Astrocyte (in vitro differentiated cells and primary cell): ENCODE measurements at places on chromosomes 7 and 10. TPM values are rescaled to one million over a fixed set of nuclear protein-coding genes. Genes with fewer than 3 reads are reported as not detected.

GRCh38 chr10:13268841-13269240, 31.0 kb downstream of the PHYH start:
- H3K4me1 ChIP-seq = no peaks in the 10 kb centered on the region
- H3K27me3 ChIP-seq = peaks cover 8% of the 10 kb centered on the region
- H3K27ac ChIP-seq = no peak overlapping the region
- DNase-seq = no peak
- no peak overlapping the region for H3K4me3 ChIP-seq

DNA sequence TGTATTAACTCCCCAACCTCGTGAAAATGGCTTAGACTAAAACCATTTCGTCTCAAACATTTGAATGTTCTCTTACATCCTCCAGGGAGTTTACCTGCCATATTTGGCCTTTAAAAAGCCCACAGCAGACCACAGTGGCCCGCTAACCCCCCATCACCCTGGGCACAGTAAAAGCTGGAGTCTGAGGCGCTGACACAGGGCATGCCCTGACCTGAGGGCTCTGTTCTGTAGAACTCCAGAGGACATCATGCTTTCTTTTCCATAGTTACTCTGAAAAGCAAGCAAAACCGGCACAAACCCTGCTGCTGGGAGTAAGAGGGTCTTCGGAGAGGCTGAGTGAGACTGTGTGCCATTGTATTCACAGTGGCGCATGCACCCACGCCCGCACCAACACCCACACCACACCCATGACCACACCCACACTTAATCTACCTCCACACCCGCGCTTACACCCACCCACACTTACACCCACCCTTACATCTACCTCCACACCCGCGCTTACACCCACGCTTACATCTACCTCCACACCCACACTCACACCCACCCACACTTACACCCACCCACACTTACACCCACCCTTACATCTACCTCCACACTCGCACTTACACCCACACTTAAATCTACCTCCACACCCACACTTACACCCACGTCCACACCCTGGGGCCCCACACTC, 32.1 kb downstream of the LRRC27 start:
- H3K4me1 ChIP-seq = no peaks in the 10 kb centered on the region
- peak; percentile 71 for DNase-seq
- H3K4me3 ChIP-seq = no peak overlapping the region
- H3K27ac ChIP-seq = no peak overlapping the region
- no peaks in the 10 kb centered on the region for H3K27me3 ChIP-seq

GRCh38 chr7:122790591-122790990, 87.9 kb upstream of the RNF148 start:
- no peaks in the 10 kb centered on the region for H3K27me3 ChIP-seq
- no peaks in the 10 kb centered on the region for H3K4me1 ChIP-seq
- no peak overlapping the region for H3K27ac ChIP-seq

The MACC1 gene
- 0.19 and 2.0 TPM in 2 replicates for total RNA-seq

DNA sequence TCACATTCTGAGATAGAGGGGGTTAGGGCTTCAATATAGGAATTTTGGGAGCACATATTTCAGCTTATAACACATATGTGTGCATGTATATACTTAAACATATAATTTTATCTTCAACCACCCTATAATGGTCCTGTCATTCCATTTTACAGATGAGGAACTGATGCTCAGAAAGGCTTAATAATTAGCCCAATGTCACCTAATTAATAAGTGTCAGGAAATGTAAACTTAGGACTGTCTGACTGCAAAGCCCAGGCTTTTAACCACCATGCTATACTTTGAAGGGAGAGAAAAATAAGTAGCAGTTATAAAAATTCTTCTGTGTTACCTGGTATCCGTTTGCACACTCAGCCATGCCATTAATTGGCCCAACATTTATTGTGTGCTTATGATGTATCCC, 172.6 kb downstream of the SKIDA1 start:
- peaks cover 6% of the 10 kb centered on the region for H3K4me1 ChIP-seq
- H3K4me3 ChIP-seq = no peak overlapping the region
- no peaks in the 10 kb centered on the region for H3K27me3 ChIP-seq
- H3K36me3 ChIP-seq = no peaks in the 10 kb centered on the region
- DNase-seq = no peak

GRCh38 chr7:30652132-30652531, 30.1 kb downstream of the CRHR2 start:
- no peaks in the 10 kb centered on the region for H3K36me3 ChIP-seq
- H3K27me3 ChIP-seq = no peaks in the 10 kb centered on the region
- no peak overlapping the region for H3K4me3 ChIP-seq
- no peak for DNase-seq
- no peaks in the 10 kb centered on the region for H3K4me1 ChIP-seq

The PDSS1 gene
- total RNA-seq = 7.1 and 9.6 TPM in 2 replicates

- peaks cover 13% of the 10 kb centered on the region for H3K4me1 ChIP-seq
- no peak for DNase-seq
- H3K36me3 ChIP-seq = peaks cover 4% of the 10 kb centered on the region
Measured at GRCh38 chr10:48469516-48470020, 135.3 kb downstream of the ARHGAP22 start.

DNA sequence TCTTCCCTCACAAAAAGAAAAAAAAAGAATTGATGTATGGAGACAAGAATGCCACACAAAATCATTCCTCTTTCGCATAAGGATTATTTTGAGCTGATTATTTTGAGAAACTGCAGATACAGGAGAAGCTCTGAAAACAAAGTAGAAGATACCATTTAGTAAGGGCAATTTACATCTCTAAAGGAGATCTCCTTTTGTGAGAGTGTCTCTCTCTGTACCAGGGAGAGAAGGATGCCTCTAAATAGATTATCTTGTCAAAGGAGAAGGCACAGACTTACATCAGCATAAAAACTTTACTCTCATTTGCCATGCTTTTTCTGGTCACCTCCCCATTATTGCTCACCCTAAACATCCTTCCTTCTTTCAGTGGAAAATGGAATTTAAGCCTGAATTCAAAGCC, 747.9 kb upstream of the COBL start:
- H3K4me1 ChIP-seq = no peaks in the 10 kb centered on the region
- no peak overlapping the region for H3K4me3 ChIP-seq
- no peak overlapping the region for H3K27ac ChIP-seq

- H3K4me3 ChIP-seq = no peak overlapping the region
- no peak overlapping the region for H3K27ac ChIP-seq
- DNase-seq = no peak
- no peaks in the 10 kb centered on the region for H3K27me3 ChIP-seq
- no peaks in the 10 kb centered on the region for H3K36me3 ChIP-seq
Measured at GRCh38 chr7:98774884-98775283, 94.9 kb downstream of the TMEM130 start.

GRCh38 chr10:130742941-130743675, 568.4 kb downstream of the TCERG1L start:
- H3K4me3 ChIP-seq = no peak overlapping the region
- H3K27me3 ChIP-seq = no peaks in the 10 kb centered on the region
- no peaks in the 10 kb centered on the region for H3K4me1 ChIP-seq

DNA sequence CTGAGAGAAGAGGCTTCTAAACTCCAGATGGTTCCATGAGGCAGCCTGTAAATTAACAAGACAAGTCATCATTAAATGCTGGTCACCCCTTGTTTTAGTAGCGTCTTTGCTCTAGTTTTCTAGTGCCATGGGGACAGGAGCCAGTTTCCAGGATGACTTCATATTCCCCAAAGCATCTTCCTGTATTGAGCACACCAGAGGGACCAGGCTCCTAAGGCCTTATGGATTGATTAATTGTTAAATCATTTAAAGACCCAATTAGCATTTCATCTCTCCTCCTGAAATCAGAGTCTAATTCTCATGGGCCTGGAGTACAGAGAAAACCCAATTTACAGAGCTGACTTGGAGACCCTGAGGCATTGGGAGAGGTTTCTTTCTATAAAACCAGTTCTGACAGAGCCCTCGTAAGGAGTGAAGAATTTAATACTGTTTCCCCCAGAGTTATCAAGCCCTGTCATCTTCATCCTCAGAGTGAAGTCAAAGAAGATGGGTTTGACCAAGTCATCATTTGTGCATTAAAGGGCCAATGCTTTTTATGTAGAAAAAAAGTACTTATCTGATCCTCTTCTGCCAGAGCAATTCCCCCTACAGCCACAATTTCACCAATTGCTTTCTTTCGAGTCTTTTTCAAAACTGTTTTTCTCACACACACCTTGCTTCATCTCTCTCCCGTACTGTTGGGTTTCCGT, 678.7 kb downstream of the SDK1 start:
- H3K36me3 ChIP-seq = no peaks in the 10 kb centered on the region

The TRIM50 gene
- not detected in 2 replicates for total RNA-seq

GRCh38 chr10:51878695-51879094, 179.3 kb upstream of the CSTF2T start:
- H3K4me3 ChIP-seq = no peak overlapping the region
- H3K4me1 ChIP-seq = peaks cover 5% of the 10 kb centered on the region
- no peaks in the 10 kb centered on the region for H3K27me3 ChIP-seq
- no peak for DNase-seq
- no peaks in the 10 kb centered on the region for H3K36me3 ChIP-seq
- peak overlapping the region; percentile 87 for H3K27ac ChIP-seq

DNA sequence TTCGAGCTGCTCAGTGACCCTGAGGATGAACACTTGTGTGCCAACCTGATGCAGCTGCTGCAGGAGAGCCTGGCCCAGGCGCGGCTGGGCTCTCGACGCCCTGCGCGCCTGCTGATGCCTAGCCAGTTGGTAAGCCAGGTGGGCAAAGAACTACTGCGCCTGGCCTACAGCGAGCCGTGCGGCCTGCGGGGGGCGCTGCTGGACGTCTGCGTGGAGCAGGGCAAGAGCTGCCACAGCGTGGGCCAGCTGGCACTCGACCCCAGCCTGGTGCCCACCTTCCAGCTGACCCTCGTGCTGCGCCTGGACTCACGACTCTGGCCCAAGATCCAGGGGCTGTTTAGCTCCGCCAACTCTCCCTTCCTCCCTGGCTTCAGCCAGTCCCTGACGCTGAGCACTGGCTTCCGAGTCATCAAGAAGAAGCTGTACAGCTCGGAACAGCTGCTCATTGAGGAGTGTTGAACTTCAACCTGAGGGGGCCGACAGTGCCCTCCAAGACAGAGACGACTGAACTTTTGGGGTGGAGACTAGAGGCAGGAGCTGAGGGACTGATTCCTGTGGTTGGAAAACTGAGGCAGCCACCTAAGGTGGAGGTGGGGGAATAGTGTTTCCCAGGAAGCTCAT, 1.1 kb downstream of the DDIT4 start:
- no peak for DNase-seq
- H3K4me1 ChIP-seq = peaks cover 24% of the 10 kb centered on the region
- H3K27me3 ChIP-seq = no peaks in the 10 kb centered on the region
- H3K36me3 ChIP-seq = no peaks in the 10 kb centered on the region
- H3K4me3 ChIP-seq = peak overlapping the region; percentile 91
- H3K27ac ChIP-seq = no peak overlapping the region

DNA sequence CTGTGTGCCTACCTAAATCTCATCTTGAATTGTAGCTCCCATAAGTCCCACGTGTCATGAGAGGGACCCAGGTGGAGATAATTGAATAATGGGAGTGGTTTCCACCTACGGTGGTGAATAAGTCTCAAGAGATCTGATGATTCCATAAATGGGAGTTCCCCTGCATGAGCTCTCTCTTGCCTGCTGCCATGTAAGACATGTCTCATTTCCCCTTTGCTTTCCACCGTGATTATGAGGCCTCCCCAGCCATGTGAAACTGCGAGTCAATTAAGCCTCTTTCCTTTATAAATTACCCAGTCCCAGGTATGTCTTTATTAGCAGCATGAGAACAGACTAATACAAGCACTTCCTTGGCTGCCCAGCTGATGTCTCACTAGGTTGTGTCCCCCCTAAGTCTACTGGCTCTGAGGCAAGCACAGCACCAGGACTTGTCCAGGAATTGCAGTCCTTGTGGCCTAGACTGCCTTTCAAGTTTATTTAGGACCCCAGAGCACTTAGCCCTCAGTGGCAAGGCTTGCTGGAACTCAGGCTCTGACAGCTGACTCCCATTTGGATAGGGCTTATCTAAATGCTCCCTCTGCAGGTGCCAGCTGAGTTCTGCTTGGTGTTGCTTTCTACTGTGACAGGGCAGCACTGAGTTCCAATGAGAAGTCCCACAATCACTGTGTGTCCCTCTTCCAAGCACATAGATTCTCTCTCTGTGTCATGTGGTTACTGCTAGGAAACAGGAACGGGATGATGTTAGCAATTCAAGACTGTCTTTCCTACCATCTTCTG, 59.0 kb upstream of the TAS2R16 start:
- no peak for DNase-seq
- no peak overlapping the region for H3K4me3 ChIP-seq
- H3K36me3 ChIP-seq = no peaks in the 10 kb centered on the region
- no peaks in the 10 kb centered on the region for H3K4me1 ChIP-seq
- H3K27ac ChIP-seq = no peak overlapping the region

GRCh38 chr10:85224366-85224940, 896.1 kb downstream of the CCSER2 start:
- no peak overlapping the region for H3K4me3 ChIP-seq
- H3K36me3 ChIP-seq = no peaks in the 10 kb centered on the region
- no peak for DNase-seq
- no peaks in the 10 kb centered on the region for H3K27me3 ChIP-seq
- no peaks in the 10 kb centered on the region for H3K4me1 ChIP-seq
- no peak overlapping the region for H3K27ac ChIP-seq

The HMX2 gene
- not detected in 2 replicates for total RNA-seq

DNA sequence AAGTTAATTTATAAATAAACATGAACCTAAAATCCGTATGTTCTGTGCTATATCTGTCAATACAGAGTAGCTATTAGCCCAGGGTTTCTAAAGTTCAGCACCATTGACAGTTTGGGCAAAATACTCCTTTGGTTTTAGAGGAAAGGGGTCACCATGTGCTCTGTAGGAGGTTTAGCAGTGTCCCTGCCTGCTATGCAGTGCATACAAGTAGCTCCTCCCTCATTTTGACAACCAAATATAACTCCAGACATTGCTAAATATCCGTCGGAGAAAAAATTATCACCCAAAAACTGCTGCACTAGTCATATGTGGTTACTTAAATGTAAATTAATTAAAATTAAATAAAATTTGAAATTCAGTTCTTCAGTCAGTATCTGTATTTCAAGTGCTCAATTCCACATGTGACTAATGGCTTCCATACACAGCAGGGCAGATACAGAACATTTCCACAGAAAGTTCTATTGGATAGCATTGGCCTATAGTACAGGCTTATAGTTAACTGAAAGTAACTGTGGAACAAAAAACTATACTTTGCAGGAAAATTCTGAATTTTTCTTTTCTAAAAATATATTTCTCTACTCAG, 6.4 kb downstream of the UPF2 start:
- H3K4me1 ChIP-seq = no peaks in the 10 kb centered on the region
- no peaks in the 10 kb centered on the region for H3K27me3 ChIP-seq
- DNase-seq = no peak
- no peak overlapping the region for H3K4me3 ChIP-seq

- no peaks in the 10 kb centered on the region for H3K36me3 ChIP-seq
- peaks cover 3% of the 10 kb centered on the region for H3K4me1 ChIP-seq
- DNase-seq = peak; percentile 41
- no peaks in the 10 kb centered on the region for H3K27me3 ChIP-seq
- no peak overlapping the region for H3K4me3 ChIP-seq
- no peak overlapping the region for H3K27ac ChIP-seq
Measured at GRCh38 chr7:142025896-142026295, 30.2 kb downstream of the MGAM start.

DNA sequence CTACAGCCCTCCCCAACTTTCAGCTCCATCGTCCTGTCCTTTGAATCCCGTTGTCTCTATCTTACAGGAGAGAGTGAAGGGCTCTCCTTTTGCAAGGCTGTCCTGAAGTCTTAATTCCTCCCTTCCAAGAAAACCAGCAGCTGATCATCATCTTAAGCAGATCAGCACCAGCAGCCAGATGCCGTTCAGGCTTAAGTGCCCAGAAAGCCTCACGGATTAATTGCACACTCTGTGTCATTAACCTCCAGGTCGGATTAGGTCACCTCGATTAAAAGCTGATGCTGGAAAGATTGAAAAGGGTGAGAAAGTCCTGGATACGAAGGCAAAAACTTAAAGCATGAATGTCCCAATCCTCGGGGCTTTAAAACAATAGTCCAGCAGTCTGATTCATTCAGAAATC, 24.8 kb upstream of the ADARB2 start:
- H3K4me1 ChIP-seq = no peaks in the 10 kb centered on the region
- no peaks in the 10 kb centered on the region for H3K36me3 ChIP-seq
- no peak for DNase-seq
- H3K4me3 ChIP-seq = no peak overlapping the region
- no peak overlapping the region for H3K27ac ChIP-seq
